ENCODE measurements at places on chromosomes 3 and 15.

GRCh38 chr3:61057464-61057863, 193.8 kb downstream of the FHIT start:
- DNase-seq = no peak

DNA sequence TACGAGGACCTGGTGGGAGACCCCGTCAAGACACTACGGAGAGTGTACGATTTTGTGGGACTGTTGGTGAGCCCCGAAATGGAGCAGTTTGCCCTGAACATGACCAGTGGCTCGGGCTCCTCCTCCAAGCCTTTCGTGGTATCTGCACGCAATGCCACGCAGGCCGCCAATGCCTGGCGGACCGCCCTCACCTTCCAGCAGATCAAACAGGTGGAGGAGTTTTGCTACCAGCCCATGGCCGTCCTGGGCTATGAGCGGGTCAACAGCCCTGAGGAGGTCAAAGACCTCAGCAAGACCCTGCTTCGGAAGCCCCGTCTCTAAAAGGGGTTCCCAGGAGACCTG, 2.5 kb downstream of the CHST2 start:
- DNase-seq = no peak

GRCh38 chr3:10006048-10006761, 19.6 kb upstream of the EMC3 start:
- no peak for DNase-seq

GRCh38 chr3:175082631-175083030, 223.5 kb downstream of the NAALADL2 start:
- DNase-seq = no peak

GRCh38 chr15:40130118-40130517, 21.4 kb upstream of the BMF start:
- DNase-seq = no peak

GRCh38 chr3:14758297-14758696, 60.5 kb upstream of the FGD5 start:
- DNase-seq = no peak

DNA sequence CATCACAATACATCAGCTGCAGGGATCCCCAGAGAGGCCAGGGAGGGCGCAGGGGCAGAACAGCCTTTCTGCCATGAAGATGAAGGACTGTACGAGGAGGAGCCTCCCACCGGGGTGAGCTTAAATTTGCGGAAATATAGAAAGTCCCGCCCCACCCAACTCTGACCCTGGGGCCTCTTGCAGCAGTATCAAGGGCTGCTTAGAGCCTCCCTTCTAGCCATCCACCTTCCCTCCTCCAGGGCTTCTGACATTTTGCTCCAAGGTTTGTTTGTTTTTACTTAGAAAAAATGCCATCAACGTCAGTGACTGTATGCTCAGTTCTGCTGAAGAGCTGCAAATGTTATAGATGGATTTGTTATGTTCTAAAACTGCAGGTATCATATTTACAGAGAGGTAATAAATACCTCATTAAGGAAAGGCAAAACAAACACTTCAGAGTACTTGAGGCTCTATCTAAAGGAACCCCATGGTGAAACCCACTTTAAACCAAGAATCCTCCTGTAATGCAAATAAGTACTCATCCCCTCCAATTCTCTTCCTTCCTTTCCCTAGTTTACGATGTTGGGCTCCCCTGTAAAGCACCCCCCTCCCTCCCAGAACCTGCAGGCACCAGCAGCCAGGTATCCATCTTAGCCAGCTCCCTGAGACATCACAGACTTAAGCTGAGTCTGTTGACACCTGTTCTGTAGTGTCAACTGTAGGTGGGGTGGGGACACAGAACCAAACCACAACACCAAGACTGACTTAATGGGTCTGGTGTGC, 30.5 kb downstream of the RFTN1 start:
- DNase-seq = no peak

DNA sequence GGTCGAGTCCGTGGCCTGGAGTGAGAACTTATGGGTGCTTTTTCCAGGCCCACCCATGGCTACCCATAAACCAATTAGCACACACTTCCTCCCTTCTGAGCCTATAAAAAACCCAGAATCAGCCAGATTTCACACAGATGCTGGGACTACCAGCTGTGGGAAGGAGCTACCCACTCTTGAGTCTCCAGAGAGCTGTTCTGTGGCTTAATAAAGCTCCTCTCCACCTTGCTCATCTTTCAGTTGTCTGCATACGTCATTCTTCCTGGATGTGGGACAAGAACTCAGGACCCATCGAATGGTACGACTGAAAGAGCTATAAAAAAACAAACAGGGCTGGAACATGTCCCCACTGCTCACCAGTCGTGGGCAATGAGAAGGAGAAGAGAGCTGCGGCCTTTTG, 555.4 kb upstream of the CCDC54 start:
- no peak for DNase-seq

- no peak for DNase-seq
Observed at GRCh38 chr15:31398677-31399301, 72.2 kb downstream of the KLF13 start.

GRCh38 chr3:171646357-171647133, 163.7 kb downstream of the PLD1 start:
- no peak for DNase-seq

DNA sequence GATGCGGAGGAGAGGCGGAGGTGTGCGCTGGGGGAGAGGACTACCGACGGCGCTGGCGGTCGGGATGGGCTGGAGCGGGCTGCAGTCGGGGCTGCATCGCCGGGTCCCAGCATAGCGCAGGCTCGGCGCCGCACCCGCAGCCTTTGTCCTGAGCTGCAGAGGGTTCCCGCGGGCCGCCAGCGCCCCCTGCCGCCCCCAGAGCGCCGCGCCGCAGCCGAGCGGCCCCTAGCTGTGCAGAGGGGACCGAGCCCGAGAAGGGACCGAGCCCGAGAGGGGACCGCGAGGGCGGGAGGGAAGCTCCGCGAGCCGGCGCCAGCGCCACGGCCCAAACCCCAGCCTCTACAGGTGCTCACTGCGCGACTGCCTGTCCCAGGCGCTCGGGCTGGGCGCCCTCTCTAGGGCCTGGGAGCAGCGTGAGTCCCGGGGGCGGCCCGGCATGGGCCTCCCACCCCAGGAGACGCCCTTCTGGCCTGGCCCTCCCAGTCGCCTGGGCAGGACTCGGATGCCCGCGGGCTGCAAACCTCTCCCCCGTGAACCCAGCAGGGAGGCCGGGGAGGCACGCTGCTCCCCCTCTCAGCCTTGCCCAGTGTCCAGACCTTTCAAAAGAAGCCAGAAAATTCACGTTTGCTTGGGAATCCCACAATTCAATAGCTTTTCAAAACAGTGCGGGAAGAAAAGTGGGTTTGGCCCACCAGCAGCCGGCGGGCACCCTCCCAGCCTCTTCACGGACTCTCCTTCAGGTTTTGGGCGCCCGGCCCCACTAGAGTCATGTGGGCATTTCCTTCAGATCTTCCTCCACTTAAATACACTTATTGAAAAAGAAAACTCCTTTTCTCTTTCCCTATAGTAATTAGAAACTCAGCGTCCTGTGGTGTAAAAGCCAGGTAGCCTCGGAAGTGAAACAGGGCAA, 134.7 kb downstream of the TPRA1 start:
- peak; percentile 47 for DNase-seq

- no peak for DNase-seq
Observed at GRCh38 chr3:86737517-86737916, 253.4 kb downstream of the VGLL3 start.

DNA sequence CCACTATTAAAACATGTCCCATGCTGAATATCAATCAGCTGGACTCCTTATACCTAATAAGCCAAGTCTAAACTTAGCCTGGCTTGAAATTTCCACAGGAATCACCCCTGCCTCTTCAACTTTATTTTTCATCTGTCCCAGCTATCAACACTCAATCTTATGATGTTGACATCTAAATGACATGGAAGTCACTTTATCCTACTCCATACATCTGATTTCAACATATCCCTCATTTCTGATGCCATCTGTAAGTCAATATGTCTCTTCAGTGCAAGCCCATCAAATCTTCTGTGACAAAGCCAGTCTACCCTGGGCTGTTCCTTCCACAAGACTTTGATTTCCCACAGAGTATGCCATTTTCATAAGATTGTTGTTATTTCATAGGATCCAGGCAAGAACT, 143.6 kb upstream of the SEMA6D start:
- no peak for DNase-seq

DNA sequence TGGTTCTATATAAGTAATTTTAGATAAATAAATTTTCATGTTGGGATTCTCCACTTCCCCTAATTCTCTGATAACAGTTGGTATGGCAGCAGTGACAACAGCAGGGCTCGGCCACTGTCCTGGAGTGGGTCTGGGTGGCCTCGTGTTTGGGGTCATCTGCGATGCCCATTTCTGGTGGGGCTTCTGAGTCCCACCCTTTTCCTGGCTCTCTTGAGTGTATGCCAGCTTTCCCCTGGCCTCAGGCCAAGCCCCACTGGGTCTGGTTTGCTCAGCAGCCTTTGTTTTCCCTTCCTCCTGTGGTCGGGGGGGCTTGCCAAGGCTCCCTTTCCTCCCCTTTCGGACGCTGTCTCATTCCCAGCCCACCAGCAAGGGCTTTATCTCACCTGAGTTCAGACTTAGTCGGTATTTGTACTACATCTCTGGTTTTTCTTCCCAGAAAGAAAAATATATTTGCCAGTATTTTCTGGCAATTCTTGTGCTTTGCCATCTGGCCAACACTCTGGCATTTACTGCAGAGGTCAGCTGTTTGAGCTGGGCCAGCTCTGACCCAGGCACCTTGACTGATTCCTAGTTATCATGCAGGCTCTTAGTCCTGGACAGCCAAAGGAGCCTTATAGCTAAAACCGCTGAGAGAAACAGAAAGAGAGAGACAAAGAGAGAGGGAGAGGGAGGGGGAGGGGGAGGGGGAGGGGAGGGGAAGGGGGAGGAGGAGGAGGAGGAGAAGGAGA, 35.2 kb downstream of the MYZAP start:
- DNase-seq = no peak

DNA sequence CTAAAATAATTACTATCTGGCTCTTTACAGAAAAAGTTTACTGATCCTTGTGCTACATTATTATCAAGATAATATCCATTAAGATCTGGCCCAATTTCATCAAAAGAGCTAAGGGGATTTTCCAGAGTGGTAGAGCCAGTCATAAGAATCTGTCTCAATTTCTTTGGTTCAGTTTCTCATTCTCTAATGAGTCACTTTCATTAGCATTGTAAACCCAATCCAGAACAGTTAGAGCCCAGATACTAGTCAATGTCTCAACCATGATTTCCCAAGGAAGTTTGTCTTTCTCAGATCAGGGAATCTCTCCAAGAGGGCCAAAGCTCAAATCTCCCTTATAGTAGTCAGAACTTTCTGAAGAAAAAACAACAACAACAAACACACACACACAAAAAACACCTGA, 131.1 kb upstream of the PPP2R3A start:
- no peak for DNase-seq

DNA sequence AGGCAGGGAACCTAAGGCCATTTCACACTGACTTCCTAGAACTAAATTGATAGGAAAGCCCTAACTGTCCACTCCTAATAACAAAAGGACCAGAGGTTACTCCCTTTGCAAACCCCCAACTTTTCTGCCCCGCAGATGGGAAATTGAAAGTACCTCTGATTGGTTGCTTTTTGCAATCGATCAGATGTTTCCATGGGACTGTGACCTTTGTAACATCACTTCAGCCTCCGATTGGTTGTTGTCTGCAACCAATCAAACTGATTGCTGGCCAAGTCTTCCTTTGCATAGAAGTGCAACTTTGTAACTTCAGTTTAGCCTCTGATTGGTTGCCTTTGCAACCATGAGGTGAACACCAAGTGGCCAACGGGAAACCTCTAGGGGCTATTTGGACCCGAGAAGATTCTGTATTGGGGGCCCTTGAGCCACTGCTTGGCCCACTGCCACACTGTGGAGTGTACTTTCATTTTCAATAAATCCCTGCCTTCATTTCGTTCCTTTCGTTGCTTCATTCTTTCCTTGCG, 11.3 kb upstream of the KNL1 start:
- DNase-seq = no peak

DNA sequence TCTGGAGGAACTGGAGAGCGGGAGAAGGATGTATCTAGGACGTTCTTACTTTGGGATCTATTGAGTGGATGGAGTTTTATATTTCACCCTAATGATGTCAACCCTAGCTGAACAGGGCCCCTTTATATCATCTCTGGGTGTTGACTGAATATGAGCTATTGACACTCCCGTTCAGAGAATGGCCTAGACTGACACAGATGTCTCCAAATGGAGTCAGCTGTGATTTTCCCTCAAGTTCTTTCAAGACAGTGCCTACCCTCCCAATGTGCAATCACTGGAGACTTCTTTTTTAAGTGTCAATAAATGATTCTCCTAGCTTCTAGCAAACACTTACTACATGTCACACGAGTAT, 63.8 kb downstream of the FRMD4B start:
- no peak for DNase-seq

DNA sequence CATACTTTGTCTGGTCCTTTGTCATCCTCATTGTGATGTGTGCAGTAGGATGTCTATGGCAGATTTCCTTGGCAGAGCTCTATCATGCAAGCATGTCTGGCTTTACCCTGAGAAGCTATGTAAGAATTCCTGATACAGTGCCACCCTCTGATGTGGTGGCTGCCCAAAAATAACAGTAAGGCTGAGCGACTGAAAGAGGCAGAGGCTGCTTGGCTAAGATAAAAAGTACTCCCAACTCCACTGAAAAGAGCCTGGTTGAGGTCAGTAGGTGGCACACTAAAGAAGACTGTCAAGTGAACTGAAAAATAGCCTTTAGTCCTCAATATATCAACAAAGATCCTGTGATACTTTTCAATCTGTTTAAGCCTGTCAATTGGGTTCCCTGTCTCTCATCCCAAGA, 31.7 kb downstream of the BTLA start:
- no peak for DNase-seq

DNA sequence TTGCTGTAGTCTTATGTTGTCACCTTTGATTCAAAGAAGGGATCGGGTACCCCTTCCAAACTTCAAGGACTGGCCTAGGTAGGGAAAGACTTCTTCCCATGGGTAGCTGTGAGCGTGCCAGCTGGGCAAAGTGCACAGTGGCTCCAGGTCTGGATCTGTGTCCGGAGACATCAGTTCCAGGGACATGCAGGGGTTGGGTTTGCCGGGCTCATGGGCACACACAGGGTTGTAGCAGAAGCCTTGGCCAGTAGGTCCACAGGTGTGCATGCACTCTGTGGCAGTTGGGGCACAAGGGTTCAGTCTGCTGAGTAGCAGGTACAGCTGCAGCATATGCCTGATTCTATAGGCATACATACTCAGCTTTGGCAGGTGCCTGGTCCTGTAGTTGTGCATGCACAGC, 111.2 kb downstream of the EFHB start:
- no peak for DNase-seq

DNA sequence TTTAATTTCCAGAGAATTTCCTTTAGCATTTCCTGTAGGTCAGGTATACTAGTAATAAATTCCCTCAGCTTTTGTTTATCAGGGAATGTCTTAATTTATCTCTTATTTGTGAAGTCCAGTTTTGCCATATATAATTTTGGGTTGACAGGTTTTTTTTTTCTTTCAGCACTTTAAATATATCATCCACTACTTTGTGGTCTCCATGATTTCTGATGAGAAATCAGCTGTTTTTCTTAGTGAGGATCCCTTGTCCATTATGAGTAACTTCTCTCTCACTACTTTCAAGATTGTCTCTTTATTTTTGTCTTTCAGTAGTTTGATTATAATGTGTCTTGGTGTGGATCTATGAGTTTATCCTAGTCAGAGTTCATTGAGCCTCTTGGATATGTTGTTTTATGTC, 105.7 kb downstream of the LRRC49 start:
- DNase-seq = no peak

GRCh38 chr15:93837450-93837849, 393.9 kb upstream of the MCTP2 start:
- DNase-seq = peak; percentile 20

All from prostate gland (tissue), 2 donors.